ENCODE measurements at places on chromosomes 11 and 22.

- peak; percentile 64 for DNase-seq
Observed at GRCh38 chr11:64894070-64894811, 15.8 kb upstream of the EHD1 start.

GRCh38 chr22:35596821-35597220, 20.3 kb downstream of the MB start:
- no peak for DNase-seq

DNA sequence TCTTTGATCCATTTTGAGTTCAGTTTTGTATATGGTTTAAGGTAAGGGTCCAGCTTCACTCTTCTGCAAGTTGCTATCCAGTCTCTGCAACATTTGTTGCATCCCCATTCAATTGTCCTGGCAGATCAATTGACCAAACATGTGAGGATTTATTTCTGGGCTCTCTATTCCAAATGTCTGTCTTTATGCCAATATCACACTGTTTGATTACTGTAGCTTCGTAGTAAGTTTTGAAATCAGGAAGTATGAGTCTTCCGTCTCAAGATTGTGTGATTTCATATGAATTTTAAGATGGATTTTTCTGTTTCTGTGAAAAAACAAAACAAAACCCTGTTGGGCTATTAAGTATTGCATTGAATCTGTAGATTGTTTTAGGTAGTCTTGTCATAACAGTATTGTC, 17.0 kb downstream of the APLP2 start:
- no peak for DNase-seq

DNA sequence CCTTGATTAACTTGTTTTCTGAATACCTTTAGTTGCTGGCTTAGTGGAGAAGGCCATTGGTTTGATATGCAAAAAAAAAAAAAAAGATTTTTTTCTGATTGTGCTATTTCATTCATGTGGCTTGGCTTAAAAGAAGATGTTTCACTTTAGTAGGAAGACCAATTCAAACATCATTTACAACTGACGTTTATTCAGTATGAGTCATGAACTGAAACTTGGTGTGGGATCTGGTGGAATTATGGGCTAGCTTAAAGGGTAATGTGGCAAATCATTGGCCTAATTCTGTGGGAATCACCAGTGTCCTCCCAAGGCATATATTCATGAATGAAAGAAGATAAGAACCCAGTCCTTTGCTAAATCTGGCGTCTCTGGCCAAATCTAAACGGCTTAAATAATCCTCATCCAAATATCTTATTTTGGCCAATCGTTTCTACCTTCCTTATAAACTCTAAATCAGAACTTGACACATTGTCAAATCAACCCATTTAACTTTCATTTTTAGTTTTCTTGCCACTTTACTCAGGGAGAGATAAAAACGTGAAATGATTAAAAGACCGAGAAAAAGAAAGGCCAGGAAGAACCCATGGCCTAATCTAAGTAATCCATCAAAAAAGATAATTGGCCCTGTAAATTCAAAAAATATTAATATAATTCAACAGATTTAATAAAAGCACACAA, 77.0 kb downstream of the DDIAS start:
- peak; percentile 67 for DNase-seq

- DNase-seq: peak; percentile 83
Observed at GRCh38 chr22:41301085-41302020, at the start of gene ZC3H7B. TSS of gene ZC3H7B (plus strand) at chr22:41301525. CDS start at chr22:41320661, 19,136 bp downstream.

DNA sequence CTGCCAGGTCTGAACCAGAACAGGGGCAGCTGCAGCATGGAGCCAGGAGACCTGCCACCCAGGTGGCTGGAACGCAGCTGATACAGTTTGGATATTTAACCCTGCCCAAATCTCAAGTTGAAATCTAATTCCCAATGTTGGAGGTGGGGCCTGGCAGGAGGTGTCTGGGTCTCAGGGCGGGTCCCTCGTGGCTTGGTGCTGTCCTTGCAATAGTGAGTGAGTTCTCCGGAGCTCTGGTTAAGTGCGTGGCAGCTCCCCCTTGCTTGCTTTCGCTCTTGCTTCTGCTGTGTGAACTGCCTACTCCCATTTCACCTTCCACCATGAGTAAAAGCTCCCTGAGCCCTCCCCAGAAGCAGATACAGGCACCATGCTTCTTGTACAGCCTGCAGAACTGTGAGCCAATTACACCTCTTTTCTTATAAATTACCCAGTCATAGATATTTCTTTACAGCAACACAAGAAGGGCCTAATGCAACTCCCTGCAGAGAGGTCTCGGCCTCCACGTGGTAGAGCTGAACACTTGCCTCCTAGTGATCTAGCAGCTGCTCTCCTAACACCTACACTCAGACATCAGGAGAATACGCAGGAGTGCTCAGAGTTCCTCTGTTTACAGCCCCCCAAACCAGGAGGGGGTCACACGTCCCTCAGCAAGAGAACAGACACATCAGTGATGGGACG, 203.7 kb downstream of the CTTN start:
- DNase-seq: no peak

Measured in epithelial cell of esophagus (primary cell).